Tibial nerve (tissue), 4 donors: ENCODE measurements at places on chromosomes 16 and 17. TPM values are rescaled to one million over a fixed set of nuclear protein-coding genes. Genes with fewer than 3 reads are reported as not detected.

NAA60 gene
- total RNA-seq = 28.2 TPM

ITGAX gene
- 1.8 TPM for total RNA-seq

GRCh38 chr16:51095890-51096626, 55.0 kb downstream of the SALL1 start:
- no peak overlapping the region for H3K4me3 ChIP-seq
- no peaks in the 10 kb centered on the region for H3K4me1 ChIP-seq
- H3K36me3 ChIP-seq = no peaks in the 10 kb centered on the region
- no peak overlapping the region for H3K27ac ChIP-seq
- no peak for DNase-seq
- H3K27me3 ChIP-seq = no peaks in the 10 kb centered on the region

DNA sequence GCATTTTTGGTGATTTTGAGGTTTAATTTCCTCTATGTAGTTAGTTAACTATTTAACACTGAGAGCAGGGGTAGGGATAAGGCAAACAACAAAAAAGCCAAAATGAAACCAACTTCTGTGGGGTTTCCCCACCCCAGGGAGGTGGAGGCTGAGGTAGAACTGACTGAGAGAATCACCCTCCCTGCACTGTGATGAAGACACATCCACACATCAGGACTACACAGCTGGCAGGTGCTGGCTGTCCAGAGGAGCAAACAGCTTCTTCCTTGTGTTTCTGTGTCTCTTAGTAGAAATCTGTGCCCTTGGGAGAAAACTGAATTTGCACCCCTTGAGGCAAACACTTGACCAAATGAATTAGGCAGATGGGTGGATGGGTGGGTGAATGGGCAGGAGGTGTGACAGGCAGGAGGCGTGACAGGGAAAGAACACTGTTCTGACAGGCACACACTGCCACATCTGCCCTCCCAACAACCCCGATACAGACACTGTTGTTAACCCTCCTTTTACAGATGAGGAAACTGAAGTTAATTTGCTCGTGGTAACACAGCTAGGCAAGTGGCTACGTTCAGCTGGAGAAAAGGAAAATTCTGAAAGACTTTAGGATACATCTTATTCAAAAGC, 62.9 kb upstream of the AMZ2 start:
- no peaks in the 10 kb centered on the region for H3K36me3 ChIP-seq
- no peaks in the 10 kb centered on the region for H3K4me1 ChIP-seq
- no peaks in the 10 kb centered on the region for H3K27me3 ChIP-seq
- no peak overlapping the region for H3K27ac ChIP-seq
- H3K4me3 ChIP-seq = no peak overlapping the region

DNA sequence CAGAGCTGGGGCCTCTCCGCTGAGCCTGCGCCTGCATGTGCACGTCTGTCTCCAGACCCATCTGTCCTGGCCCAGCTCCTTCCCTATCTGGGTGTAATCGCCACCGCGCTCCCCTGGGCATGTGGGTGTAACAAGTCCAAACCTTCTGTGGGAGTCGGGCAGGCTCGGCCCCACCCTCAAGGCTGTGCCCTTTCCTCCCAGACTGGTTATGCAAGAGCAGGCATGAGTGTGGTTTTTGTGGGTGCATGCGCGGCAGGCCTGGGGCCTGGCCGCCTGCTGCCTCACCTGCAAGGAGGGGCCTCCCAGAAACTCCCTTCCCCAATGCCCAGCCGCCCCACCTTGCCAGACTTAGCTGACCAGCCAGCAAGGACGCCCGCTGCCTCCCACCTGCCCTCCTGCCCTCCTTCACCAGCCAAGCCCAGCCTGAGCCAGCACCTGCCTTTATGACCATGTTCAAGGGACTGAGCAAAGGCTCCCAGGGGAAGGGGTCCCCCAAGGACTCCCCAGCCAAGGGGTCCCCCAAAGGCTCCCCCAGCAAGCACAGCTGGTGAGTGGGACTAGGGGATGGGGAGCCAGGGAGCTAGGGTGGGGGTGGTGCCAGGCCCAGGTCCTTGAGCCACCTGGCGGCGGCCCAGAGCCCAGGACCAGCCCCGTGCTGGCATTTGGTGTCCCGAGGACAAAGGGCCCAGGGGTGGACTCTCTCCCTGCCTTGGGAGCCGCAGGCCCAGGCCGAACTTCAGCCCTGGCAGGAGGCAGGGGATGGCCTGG, at the start of gene EVPLL:
EVPLL (plus strand) TSS at position 342 of the 768 bp plus-strand sequence. CDS start 3,160 bp downstream, outside the sequence.
- no peaks in the 10 kb centered on the region for H3K36me3 ChIP-seq
- H3K27me3 ChIP-seq = no peaks in the 10 kb centered on the region
- no peak within 1 kb of the TSS for H3K4me3 ChIP-seq
